ENCODE measurements at places on chromosomes 5 and 9. TPM values are rescaled to one million over a fixed set of nuclear protein-coding genes. Genes with fewer than 3 reads are reported as not detected.
A peak's percentile ranks its signal among the peaks of the same experiment; 100 is the strongest.

GRCh38 chr5:20224046-20224445 is 236.0 kb upstream of the CDH18 start:
- no peaks in the 10 kb centered on the region for H3K4me1 ChIP-seq
- no peak overlapping the region for H3K27ac ChIP-seq
- H3K36me3 ChIP-seq = no peaks in the 10 kb centered on the region
- no peaks in the 10 kb centered on the region for H3K27me3 ChIP-seq
- no peak overlapping the region for H3K4me3 ChIP-seq

DNA sequence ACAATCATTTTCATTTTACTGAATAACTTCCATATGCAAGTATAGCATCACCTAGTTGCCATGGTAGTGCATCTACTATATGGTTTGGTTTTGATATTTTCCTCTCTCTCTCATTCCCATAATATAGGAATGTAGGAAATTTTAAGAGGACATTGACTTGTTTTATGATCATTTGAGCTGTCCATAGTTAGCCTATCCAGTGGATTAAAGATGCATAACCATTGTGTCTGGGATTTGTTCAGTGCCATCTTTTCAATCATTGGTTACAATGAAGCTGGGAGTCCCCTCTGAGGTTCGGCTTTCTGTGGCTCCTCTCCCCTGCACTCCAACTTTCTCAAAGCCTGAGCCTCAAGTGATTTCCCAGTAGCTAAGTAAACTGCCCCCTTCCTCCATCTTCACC is 458.5 kb downstream of the RAB3C start:
- peaks cover 28% of the 10 kb centered on the region for H3K4me1 ChIP-seq
- H3K4me3 ChIP-seq = no peak overlapping the region
- DNase-seq = no peak
- H3K27ac ChIP-seq = no peak overlapping the region

DNA sequence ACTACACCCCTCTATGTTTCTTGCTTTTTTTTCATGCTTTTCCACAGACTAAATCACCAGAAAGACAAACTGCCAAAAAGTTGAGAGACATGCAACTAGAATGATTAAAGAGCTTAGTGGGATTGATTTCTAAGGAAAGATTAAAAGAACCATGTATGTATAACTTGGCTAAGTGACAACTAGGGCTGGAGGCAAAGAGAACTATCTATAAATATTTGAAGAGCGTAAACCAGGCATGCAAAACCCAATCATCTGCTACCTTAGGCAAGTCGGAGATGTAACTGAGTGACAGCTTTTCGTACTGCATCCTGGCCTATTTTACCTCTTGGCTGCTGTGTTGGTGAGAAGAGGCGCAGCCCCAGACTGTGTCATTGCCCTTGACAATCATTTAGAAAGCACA is 121.0 kb upstream of the TLX3 start:
- no peak for DNase-seq
- no peak overlapping the region for H3K27ac ChIP-seq
- no peak overlapping the region for H3K4me3 ChIP-seq

DNA sequence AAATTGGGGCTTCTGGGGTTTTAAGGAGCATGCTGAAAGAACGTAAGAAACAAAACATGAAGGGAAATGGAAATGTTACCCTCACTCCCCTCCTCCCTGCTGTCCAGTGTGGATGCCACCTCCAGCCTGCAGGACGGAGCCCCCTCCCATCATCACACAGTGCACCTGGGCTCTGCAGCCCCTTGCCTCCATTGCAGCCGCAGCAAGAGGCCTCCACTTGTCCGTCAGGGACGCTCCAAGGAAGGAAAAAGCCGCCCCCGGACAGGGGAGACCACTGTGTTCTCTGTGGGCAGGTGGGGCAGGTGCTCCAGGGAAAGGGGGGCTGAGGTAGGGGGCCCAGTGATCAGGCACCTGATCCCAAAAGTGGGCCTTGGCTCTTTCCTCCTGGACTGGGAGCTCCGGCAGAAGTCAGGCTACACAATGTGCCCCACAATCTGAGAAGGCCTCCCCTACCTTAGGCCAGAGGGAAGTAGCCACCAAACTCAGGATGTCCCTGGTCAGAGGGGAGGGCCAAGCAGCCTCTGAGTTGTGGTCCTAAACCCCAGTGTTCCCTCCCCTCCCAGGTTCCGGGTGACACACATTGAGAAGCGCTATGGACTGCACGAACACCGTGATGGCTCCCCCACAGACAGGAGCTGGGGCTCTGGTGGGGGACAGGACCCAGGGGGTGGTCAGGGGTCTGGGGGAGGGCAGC is 2.7 kb downstream of the RELL2 start:
- peaks cover 6% of the 10 kb centered on the region for H3K36me3 ChIP-seq
- H3K27ac ChIP-seq = no peak overlapping the region
- no peaks in the 10 kb centered on the region for H3K27me3 ChIP-seq
- DNase-seq = no peak

DNA sequence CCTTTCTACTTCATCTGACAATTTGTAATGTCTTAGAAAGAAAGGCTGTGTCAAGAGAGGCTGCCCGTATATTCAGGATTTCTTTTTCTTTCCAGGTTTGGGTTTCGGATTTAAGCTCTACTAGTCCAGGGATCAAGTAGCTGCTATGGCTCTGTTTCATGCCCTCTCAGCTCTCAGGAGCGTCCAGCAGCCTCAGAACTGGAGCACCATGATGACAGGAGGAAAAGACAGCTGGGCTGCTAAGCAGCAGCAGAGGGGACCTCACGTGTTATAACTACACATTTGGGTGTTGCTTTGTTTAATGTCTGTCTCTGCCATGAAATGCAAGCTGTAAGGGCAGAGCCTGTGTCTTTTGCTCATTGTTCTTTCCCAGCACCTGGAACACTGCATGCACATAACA is 28.5 kb downstream of the TBC1D2 start:
- no peak overlapping the region for H3K4me3 ChIP-seq
- H3K27ac ChIP-seq = no peak overlapping the region
- H3K4me1 ChIP-seq = no peaks in the 10 kb centered on the region
- no peaks in the 10 kb centered on the region for H3K27me3 ChIP-seq

- peaks cover 34% of the 10 kb centered on the region for H3K4me1 ChIP-seq
- H3K27me3 ChIP-seq = no peaks in the 10 kb centered on the region
- H3K4me3 ChIP-seq = peak overlapping the region; percentile 80
These were observed 804 bp downstream of the TTC39B start for GRCh38 chr9:15306068-15306756.

DNA sequence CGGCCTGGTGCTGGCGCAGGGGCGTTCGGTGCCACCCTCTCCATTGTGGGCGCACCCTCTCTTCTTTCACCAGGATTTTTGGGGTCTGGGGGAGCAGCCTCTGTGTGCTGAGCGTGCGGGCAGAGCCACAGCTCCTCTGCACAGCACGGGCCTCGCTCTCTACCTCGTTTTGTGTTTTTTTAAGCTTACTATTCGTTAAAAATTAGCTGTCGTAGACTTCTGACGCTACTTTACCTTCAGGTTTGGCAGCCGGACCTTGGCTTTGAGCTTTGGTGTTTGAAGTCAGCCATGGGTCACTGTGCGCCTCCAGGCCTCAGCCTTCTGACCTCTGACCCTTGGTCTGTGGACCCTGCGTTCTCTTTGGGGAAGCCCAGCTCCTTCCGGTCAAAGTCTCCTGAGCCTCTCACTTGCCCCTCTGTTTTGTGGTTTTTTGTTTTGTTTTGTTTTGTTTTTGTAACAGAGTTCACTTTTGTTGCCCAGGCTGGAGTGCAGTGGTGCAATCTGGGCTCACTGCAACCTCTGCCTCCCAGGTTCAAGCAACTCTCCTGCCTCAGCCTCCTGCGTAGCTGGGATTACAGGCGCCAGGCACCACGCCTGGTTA is 88.2 kb upstream of the CACNA1B start:
- no peak overlapping the region for H3K27ac ChIP-seq
- peaks cover 17% of the 10 kb centered on the region for H3K36me3 ChIP-seq
- H3K4me3 ChIP-seq = no peak overlapping the region
- no peaks in the 10 kb centered on the region for H3K4me1 ChIP-seq
- no peak for DNase-seq

GRCh38 chr5:158286827-158287226 is 427.9 kb upstream of the CLINT1 start:
- H3K27ac ChIP-seq = no peak overlapping the region
- H3K4me3 ChIP-seq = no peak overlapping the region
- H3K27me3 ChIP-seq = no peaks in the 10 kb centered on the region
- H3K4me1 ChIP-seq = no peaks in the 10 kb centered on the region
- no peaks in the 10 kb centered on the region for H3K36me3 ChIP-seq
- no peak for DNase-seq

DNA sequence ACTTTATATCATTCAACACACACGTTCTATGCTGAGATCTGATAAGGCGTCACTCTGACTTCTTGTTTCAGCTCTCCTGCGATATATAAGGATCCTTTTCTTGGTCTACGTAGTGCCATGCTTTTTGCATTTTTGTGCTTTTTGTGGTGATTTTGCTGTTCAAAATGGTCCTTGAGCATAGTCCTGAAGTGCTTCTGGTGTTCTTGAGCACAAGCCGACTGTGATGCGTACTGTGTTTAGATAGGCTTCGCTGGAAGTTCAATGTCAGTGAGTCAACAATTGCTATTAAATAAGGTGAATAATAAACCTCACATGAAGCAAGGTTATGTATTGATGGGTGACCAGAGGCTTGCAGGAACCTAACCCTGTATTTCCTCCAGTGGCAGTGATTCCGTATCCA is 46.8 kb downstream of the ACO1 start:
- H3K27ac ChIP-seq = no peak overlapping the region
- no peak for DNase-seq
- H3K4me1 ChIP-seq = no peaks in the 10 kb centered on the region
- H3K36me3 ChIP-seq = no peaks in the 10 kb centered on the region

- no peak for DNase-seq
- H3K27ac ChIP-seq = no peak overlapping the region
- H3K4me3 ChIP-seq = no peak overlapping the region
- no peaks in the 10 kb centered on the region for H3K4me1 ChIP-seq
- H3K36me3 ChIP-seq = no peaks in the 10 kb centered on the region
These were observed 23.4 kb upstream of the FUBP3 start for GRCh38 chr9:130555968-130556367.

GRCh38 chr5:67976891-67977601 is 238.5 kb upstream of the PIK3R1 start:
- no peak for DNase-seq
- H3K36me3 ChIP-seq = no peaks in the 10 kb centered on the region
- no peaks in the 10 kb centered on the region for H3K4me1 ChIP-seq
- no peak overlapping the region for H3K27ac ChIP-seq
- no peak overlapping the region for H3K4me3 ChIP-seq

DNA sequence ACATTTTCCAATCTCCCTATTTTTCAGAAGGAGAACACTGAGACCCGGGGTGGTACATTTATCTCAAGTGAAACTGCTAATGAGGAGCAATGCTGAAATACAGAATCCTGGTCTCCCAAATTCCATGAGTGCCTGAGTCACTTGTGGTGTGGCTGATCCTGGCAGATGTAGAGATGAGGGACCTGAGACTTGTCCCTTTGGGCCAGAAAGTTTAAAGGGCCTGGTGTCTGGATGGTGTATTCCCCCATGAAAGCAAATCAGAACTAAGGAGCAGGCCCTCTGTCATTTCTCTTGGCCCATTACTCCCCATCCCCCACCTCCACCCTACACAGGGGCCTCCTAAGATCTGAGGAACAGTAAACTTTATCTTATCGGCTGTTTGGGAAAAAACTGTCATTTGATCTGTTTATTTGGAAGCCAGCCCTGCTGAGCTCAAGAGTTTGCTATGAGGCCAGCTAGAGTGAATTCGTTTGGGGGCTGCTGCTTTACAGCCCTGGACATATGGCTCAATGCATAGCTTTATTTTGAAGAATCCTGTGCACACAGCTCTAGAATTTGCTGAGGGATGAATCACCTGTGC is 140.3 kb downstream of the LHFPL2 start:
- DNase-seq = no peak
- no peak overlapping the region for H3K4me3 ChIP-seq
- no peak overlapping the region for H3K27ac ChIP-seq

GRCh38 chr9:7164440-7165330 is 406.9 kb downstream of the KDM4C start:
- H3K27me3 ChIP-seq = no peaks in the 10 kb centered on the region
- no peak overlapping the region for H3K27ac ChIP-seq
- H3K36me3 ChIP-seq = no peaks in the 10 kb centered on the region
- H3K4me1 ChIP-seq = no peaks in the 10 kb centered on the region
- DNase-seq = no peak

DNA sequence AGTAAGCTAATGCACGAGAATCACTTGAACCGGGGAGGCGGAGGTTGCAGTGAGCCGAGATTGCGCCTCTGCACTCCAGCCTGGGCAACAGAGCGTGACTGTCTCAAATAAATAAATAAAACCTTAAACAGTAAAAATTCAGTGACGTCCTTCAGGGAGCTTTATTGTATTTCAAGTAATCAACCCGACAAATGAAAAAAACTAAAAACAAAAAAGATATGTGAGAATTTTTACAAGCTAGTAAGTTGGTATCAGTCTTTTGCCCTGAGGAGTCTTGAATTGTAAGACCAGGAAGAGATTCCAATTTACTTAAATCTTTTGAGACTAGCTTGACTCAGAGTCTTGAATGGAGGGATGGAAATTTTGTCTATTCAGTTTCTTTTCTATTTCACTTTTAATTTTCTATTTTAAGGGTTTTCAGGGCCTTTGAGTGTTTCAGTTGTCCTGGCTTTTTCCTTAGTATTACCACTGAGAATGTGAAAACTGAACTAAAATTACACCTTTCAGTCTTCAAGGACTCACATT is 126.0 kb upstream of the DHFR start:
- H3K27ac ChIP-seq = no peak overlapping the region
- no peaks in the 10 kb centered on the region for H3K4me1 ChIP-seq
- H3K27me3 ChIP-seq = no peaks in the 10 kb centered on the region

DNA sequence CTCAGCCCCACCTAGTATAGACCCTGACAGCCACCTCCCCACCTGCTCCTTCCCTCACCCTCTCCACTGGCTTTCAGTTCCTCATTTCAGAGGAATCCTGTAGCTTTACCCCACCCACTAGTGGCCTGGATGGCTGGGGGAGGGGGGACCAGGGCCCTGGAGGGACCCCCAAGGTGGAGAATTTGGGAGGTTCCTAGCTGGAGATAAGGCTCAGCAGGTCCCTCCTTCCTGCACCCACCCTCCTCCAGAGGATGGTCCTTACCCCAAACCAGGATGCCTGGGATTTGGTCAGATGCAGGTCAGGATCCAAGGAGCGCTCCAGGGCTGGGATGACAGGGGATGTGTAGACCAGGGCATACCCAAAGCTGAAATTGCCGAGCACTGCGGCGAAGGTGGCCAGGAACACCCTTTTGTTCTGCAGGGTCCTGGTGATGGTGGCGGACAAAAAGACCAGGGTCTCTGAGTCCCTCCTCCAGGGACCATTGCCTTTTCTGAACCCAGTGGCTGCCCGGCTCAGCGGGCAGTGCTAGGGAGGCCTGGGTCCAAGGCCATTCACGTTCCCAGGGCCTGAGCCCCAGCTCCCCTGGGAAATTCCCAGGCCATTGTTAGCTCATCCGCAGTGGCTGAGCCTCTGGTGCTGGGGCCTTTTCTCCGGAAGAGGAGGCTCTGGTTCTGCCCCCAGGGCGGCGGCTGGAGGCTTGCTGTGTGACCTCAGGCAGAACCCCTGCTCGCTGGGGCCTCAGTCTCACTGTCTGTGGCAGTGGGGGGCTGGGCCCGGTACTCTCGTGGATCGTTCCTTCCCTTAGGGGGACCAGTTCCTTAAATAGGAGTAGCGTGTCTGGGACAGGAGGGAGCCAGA is 678 bp downstream of the SLC2A6 start:
- H3K4me3 ChIP-seq = peak overlapping the region; percentile 62
- peaks cover 4% of the 10 kb centered on the region for H3K27me3 ChIP-seq
- no peak overlapping the region for H3K27ac ChIP-seq
- peaks cover 8% of the 10 kb centered on the region for H3K36me3 ChIP-seq
- DNase-seq = no peak

Gene OR13C5
- total RNA-seq = not detected

Gene FGD3
- 293 TPM for total RNA-seq

Gene SHC3
- 0.18 TPM for total RNA-seq

Gene ANKRD31
- total RNA-seq = 0.96 TPM

Gene IGIP
- 4.7 TPM for total RNA-seq

Gene ALDH1A1
- total RNA-seq = 0.72 TPM

Gene FSTL4
- total RNA-seq = not detected

Gene GPR150
- 2.2 TPM for total RNA-seq
